Stimulated activated CD8-positive, alpha-beta memory T cell treated with anti-CD3 and anti-CD28 coated beads, Interleukin-7, amount 100 ng/mL, for 1 hour (primary cell): ENCODE measurements at places on chromosomes 2 and 18.

DNA sequence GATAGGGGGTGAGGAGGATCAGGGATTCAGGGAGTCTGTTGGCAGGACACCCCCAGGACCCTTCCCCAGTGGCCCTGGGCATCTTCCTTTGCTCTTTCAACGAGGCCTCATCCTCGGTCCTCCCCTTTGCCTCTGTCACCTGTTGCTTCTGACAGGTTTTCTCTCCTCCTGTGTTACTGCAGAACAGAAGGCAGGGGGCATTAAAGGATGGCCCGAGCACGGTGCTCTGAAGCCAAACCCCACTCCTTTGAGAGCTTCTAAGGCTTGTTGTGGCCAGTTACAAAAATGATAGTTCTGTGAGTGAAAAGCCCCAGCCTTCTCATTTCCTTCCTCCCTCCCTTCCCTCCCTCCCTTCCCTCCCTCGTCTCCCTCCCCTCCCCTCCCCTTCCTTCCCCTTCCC, 82.5 kb downstream of the THNSL2 start:
- DNase-seq: no peak

GRCh38 chr2:66494708-66495107, 59.8 kb downstream of the MEIS1 start:
- no peak for DNase-seq

DNA sequence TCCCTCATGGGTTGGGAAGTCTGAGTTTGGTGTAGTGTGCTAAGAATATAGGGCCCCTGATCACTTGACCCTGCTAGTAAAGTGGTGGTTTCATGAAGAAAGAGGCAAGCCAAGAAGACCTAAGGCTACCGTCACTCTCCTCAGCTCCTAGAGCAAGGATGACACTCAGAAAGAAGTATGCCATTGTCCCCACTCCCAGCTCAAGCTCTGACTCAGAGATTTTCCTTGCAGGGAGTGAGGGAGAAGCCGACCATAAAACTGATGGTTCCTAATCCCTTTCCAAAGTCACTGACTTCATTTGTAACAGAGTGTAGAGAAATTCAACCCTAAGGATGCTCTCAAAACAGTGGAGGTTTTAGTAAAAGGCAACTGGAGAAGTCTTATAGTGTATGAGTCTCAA, 80.9 kb downstream of the ICA1L start:
- no peak for DNase-seq

DNA sequence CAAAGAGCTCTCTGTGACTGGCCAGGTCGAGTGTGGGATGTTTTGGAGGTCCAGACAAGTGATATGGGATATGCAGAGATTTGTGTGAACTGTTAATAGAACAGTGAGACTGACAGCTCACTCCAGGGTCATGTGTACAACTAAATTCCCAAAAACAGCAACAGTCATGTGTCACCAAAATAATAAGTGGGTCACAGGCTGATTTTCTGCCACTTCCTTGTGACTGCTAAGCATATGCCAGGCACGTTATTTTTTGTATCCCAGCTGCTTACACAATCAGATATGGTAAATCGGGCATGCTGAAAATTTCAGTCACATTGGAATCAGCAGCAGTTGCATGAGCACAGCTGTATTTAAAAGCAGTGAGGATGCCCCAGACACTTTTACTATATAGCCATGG, 198.7 kb downstream of the PTGR3 start:
- DNase-seq: no peak

GRCh38 chr2:29921560-29921915, at the start of gene ALK:
Gene ALK, minus strand, starts transcription at chr2:29921586. Its CDS starts 927 bp downstream, at chr2:29920659.
- DNase-seq: peak; percentile 13

DNA sequence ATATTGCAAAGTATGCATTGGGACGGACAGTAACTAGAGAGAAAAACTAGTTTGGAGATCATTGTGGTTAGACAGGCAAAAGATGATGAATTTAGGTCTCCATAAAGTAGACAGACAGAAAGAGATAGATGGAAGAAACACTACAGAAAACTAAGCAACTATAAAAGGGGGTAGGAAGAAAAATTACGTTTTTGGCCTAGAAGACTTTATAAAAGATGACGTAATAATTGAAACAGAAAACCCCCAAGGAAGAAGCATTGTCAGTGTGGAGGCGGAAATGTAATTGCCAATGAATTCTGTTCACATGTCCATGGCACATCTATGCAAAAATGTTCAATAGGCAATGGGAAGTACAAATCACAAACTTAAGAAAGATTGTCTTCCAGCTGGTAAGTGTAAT, 1211.5 kb upstream of the ZEB2 start:
- DNase-seq: no peak

GRCh38 chr2:102505290-102505689, 32.3 kb downstream of the SLC9A4 start:
- DNase-seq: no peak

- DNase-seq: no peak
Measured at GRCh38 chr18:10794771-10795170, 268.9 kb downstream of the NAPG start.

GRCh38 chr2:54708584-54709335, 14.7 kb upstream of the EML6 start:
- DNase-seq: no peak

- DNase-seq: no peak
Measured at GRCh38 chr2:49931241-49931640, 776.9 kb upstream of the FSHR start.

DNA sequence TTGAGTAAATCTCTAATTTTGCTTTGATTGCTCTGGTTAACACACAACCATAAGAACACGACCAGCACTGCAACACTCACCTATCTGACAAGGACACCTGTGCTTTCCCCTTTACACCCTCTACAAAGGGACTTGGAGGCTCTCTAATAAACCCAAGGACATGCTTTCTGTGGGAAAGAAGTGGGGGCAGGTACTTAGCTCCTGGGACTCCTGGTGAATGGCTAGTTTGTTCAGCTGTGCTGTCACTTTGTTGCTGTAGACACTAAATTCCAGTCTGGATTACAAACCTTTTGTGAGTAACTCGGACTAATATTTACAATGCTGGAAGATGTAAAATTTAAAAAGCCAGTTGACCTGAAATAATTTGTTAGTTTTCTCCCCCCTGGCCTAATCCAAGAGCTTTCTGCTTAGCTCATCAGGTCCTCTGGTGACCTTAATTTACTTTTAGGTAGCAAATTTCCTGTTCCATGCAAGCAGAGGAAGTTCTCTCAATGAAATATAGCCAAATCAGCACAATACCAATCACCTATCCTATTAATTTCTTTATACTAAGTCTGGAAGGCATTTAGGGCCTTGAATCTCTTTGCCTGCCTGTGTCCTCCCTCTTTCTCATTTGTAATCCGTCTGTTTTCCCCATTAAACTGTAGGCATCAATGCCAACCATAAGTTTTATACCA, 67.5 kb downstream of the PLCL1 start:
- DNase-seq: no peak

DNA sequence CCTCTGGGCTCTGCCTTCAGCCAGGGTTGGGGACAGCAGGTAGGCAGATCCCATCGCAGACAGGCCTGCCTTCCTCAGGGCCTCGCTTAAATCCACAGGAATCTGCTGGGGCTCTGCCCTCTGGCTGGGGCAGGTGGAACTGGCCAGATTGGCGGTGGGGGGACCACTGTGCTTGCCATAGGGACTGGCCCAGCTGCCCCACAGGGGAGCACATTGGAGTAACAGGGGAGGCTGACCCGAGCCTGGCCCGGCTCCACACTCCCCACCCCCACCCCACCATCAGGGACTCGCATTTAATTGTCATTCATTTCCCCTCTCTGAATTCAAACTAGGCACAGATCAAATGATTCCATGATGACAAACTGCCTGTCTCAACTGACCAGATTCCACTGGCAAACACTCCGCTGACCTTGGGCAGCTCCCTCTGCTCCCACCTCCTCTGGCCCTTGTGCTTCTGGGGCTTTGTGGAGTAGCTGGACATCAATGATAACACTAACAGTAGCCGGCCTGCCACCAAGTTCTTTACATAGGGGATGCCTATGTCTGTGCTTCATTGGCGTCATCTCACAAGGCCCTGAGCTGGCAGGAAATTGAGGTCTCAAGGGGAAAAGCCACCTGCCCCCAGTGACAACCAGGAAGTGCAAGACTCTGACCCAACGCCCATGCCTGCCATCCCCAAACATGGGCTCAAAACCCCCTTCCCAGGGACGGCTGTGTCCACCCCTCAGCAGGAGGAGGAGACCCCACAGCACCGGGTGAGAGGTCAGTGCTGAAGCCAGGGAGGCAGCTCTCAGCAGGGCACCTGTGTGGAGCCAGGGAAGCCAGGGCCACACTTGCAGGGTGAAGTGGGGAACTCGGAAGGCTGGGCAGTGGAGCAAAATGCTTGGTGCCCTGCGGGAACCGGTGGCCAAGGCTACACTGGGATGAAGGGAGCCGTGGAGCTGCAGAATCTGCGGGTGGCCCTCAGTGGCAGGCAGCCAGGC, 2.1 kb upstream of the B3GNT7 start:
- DNase-seq: peak; percentile 30

DNA sequence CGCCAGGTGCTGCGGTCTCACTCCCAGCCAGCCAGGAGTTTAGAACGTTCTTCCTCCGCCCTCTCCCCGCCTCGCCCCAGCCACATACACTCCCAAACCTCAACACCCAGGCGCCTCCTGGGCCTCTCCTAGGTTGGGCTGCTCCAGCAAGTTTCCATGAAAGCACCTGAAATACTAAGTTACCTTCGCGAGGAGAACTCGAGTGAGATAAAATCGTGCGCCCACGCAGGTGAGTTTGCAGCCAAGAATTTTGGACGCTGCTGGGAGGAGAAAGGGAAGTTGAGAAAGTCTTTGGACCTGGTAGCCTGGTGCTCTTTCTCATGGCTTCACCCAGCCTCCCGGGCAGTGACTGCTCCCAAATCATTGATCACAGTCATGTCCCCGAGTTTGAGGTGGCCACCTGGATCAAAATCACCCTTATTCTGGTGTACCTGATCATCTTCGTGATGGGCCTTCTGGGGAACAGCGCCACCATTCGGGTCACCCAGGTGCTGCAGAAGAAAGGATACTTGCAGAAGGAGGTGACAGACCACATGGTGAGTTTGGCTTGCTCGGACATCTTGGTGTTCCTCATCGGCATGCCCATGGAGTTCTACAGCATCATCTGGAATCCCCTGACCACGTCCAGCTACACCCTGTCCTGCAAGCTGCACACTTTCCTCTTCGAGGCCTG, at the start of gene GPR39:
TSS of gene GPR39 (plus strand) at position 83 of the 673 bp plus-strand sequence.
- DNase-seq: no peak

DNA sequence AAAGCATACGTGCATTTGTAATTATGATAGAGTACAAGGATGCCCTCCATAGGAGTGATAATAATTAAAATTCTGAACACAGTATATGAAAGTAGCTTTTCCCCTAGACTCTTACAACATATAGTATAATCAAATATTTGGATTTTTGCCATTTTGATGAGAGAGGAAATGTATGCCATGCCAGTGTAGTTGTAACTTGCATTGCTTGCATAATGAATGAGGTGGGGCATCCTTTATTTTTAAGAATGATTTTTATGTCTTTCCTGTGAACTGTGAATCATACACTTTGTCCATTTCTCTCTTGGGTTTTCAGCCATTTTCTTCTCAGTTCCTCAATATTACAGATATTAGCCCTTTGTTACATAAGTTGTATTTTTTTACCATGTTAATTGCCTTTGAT, 197.5 kb downstream of the SCG2 start:
- no peak for DNase-seq

DNA sequence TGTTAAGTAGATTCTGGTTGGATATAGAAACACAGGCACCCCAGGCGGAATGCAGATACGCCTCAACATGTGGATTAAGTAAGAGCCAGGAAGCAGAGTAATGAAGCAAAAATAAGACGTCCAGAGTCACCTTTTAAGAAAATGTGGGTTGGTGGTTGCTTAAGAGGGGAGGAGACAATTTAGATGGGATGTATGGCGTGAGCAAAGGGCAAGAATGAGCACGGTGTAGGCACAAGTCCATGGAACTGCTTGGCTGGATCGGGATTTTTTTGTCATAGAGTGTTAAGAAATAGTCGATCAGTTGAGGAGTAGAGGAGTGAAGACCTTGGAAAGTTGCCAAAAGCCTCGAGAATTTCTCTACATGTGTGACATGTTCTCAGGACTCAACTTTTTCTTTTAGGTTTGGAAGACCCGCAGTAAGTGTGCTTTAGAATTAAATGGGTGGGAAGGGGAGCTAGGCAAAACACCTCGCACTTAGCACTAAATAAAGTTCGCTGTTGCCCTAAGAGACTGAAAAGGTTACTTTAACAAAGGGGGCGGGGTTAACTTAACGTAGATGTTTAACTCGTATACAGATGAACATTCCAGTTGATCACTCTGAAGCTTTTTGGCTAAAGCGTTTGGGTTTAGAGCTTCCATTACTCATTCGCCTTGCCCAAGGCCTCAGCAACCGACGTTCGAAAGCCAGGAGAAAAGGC, 716 bp upstream of the SLC39A10 start:
- DNase-seq: no peak

DNA sequence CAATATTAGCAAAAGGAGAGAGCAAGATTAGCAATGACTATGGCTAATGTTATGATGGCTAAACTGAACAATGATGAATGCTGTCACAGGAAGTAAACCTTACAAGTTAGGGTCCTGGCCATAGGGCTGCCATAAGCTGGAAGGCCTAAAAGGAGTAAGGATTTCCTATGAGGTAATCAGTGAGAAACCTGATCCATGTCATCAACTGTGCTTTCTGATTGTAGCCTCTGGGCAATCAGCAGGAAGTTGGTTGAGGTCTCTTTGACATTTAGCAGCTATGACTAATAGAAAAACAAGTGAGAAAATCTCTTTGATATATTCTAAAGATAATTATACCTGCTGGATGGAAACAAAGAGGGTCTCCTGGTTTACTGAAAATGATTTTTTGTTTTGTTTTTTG, 193.0 kb downstream of the RAB3GAP1 start:
- DNase-seq: no peak

DNA sequence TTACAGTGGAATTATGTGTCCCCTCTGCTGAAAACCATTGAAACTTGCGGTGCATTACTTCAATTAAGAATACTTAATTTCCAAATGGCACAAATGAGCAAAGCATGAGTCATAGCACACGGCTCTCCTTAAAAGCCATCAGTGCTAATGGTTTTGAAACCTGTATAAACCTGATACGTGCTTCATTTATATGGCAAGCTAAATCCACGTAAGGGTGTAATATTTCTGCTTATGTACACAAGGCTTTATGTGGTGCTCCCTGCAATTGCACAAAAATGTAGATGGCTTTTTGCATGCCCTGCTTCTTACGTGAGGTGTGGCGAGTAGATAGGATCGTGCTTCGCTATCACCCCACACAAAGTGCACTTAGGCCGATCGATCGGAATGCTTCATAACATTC, 840.9 kb downstream of the GALR1 start:
- DNase-seq: no peak

- no peak for DNase-seq
Measured at GRCh38 chr18:9066358-9066757, 36.1 kb upstream of the NDUFV2 start.

GRCh38 chr2:228602288-228602687, 420.8 kb upstream of the SPHKAP start:
- no peak for DNase-seq

DNA sequence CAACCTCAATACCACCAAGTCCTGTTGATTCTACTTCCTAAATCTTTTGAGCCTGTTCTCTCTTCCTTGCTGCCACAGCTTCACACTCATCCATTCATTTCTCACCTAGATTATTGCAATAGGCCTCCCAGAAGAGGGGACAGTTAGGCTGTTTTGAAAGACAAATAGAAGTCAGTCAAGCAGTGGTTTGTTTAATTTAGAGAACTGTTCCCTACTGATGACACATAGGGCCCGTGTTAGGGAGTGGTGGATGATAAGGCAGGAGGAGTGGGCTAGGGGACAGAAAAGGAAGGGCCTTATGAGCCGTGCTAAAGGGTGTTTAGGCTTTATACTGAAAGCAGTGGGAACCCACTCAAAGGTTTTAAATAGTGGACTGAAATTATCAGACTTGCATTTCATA, 59.6 kb upstream of the ZFP36L2 start:
- DNase-seq: no peak

GRCh38 chr2:72115110-72116080, 32.3 kb downstream of the CYP26B1 start:
- no peak for DNase-seq
